Nephron progenitor cell (in vitro differentiated cells): ENCODE measurements at places on chromosomes 3 and 15.

DNA sequence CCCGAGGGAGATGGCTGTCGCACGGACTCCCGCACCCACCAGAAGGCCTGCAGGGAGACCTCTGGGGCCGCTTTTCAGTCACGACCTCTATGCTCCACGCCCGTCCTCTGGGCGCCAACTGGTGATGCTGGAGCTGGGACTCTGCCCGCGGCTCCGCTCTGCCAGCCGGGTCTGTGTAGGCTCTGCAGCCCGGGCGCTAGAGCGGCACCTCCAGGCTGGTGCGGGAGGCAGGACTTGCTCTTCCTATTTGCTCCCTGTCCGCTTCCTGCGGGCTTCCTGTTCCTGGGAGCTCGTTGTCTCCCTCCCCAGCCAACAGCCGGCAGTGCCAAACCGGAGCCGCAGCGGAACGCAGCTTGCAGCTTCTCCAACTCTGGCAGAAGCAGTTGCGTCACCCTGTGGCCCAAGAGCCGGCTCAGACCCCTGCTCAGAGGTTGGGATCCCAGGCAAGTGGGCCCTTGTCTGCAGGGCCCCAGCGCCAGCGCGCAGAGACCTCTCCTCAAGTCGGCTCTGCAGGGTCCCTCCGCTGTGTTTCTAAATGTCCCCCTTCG is 285.9 kb downstream of the XXYLT1 start:
- H3K27ac ChIP-seq: no peak overlapping the region
- peaks cover 24% of the 10 kb centered on the region for H3K27me3 ChIP-seq
- peak overlapping the region; percentile 28 for H3K4me3 ChIP-seq
- peak; percentile 63 for DNase-seq
- H3K36me3 ChIP-seq: no peaks in the 10 kb centered on the region

GRCh38 chr3:196563721-196564225 is 4.6 kb downstream of the WDR53 start:
- no peak overlapping the region for H3K27ac ChIP-seq
- no peak for DNase-seq
- H3K4me3 ChIP-seq: no peak overlapping the region

- H3K36me3 ChIP-seq: peaks cover 6% of the 10 kb centered on the region
- peaks cover 87% of the 10 kb centered on the region for H3K4me1 ChIP-seq
- H3K27ac ChIP-seq: peak overlapping the region; percentile 47
- H3K4me3 ChIP-seq: no peak overlapping the region
- no peak for DNase-seq
- no peaks in the 10 kb centered on the region for H3K27me3 ChIP-seq
Measured at GRCh38 chr15:74215958-74216357, 13.4 kb upstream of the STRA6 start.

DNA sequence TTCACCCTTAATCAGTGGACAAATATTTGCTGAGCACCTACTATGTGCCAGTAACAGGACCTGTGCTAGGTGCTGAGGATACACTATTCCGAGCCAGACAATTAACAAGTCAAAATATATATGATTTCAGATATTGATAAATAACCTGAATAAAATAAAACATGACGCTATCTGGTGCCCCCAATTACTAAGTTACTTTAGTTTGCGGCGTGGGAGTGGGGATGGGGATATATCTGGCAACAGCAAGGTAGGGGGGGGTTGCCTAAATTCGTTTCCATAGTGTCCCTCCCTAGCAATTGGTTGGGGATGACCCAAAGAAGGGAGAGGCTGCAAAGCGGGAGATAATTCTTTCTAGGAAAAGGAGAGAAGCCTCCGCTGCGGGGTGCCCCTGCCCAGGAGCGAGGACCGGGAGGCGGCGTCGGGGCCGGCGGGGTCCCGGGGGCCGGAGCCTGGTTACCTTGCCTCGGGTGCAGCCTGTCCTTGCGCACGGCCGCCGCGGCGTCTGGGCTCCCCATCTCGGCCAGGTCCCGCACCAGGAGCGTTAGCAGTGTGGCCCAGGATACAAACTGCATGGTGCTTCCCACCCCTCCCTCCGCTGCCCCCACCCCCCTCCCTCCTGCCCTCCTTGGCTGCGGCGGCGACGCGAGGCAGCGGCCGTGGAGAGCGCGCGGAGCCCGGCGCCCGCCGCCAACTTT is 567 bp downstream of the ADAMTS9 start:
- peaks cover 18% of the 10 kb centered on the region for H3K36me3 ChIP-seq
- no peak for DNase-seq
- peaks cover 21% of the 10 kb centered on the region for H3K27me3 ChIP-seq

GRCh38 chr15:58918239-58918638 is 15.2 kb downstream of the SLTM start:
- H3K27ac ChIP-seq: peak overlapping the region; percentile 93
- no peaks in the 10 kb centered on the region for H3K27me3 ChIP-seq
- no peak overlapping the region for H3K4me3 ChIP-seq
- no peak for DNase-seq

GRCh38 chr15:59976480-59977271 is 27.4 kb upstream of the FOXB1 start:
- no peaks in the 10 kb centered on the region for H3K4me1 ChIP-seq
- no peaks in the 10 kb centered on the region for H3K27me3 ChIP-seq
- peaks cover 4% of the 10 kb centered on the region for H3K36me3 ChIP-seq
- DNase-seq: no peak
- peak overlapping the region; percentile 10 for H3K27ac ChIP-seq
- no peak overlapping the region for H3K4me3 ChIP-seq

DNA sequence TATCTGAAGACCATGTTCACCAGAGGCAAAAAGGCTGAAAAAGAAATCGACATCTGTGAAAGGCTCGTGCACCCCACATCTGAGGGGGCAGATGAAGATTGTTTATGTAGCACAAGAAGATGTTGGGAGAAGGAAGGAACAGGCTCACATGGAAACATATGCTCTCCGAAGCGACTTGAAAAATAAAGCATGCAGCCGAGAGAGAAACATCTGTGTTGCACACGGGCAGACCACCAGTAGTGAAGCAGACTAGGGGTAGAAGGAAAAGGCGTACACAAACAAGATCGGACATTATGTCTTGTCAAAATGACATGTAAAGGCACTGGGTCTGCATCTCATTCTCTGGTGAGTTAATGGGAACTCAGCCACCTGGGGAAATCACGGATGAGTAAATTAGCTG is 356.5 kb downstream of the ZIC4 start:
- no peak for DNase-seq
- peaks cover 11% of the 10 kb centered on the region for H3K4me1 ChIP-seq
- H3K27me3 ChIP-seq: no peaks in the 10 kb centered on the region
- no peaks in the 10 kb centered on the region for H3K36me3 ChIP-seq
- no peak overlapping the region for H3K4me3 ChIP-seq
- H3K27ac ChIP-seq: peak overlapping the region; percentile 53

GRCh38 chr3:178513546-178514380 is 22.5 kb upstream of the KCNMB2 start:
- no peaks in the 10 kb centered on the region for H3K36me3 ChIP-seq
- H3K4me3 ChIP-seq: no peak overlapping the region
- peaks cover 20% of the 10 kb centered on the region for H3K4me1 ChIP-seq
- peak overlapping the region; percentile 49 for H3K27ac ChIP-seq
- no peak for DNase-seq
- peaks cover 3% of the 10 kb centered on the region for H3K27me3 ChIP-seq

DNA sequence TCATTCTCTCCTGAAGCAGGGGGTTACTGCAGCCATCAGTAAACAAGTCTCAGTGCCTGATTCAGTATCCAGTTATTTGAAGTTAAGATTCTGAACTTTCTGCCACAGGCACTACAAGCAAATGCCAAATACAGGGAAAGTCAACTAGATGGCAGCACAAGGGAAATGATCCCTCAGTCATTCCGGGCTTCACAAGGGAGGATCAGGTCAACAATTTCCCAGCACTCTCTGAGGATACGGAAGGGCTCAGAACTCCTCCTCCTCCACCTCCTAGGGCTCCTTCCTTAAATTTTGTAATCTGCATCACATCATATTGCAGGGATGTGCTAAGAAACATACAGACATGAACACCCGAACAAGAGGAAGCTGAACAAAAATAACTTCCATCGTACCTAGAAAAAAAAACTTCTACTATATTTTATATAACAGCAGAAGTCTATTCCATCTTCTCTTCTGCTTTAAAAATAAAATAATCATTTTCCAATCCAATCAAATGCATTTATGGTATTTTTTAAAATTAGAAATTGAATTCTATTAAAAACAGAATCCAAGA is 187.1 kb downstream of the FMN1 start:
- no peak for DNase-seq
- peaks cover 23% of the 10 kb centered on the region for H3K4me1 ChIP-seq
- no peaks in the 10 kb centered on the region for H3K27me3 ChIP-seq
- peaks cover 23% of the 10 kb centered on the region for H3K36me3 ChIP-seq
- no peak overlapping the region for H3K27ac ChIP-seq

GRCh38 chr3:83946554-83946953 is 1012.2 kb upstream of the CADM2 start:
- no peak overlapping the region for H3K27ac ChIP-seq
- no peak overlapping the region for H3K4me3 ChIP-seq
- H3K27me3 ChIP-seq: peaks cover 2% of the 10 kb centered on the region
- H3K36me3 ChIP-seq: no peaks in the 10 kb centered on the region
- no peaks in the 10 kb centered on the region for H3K4me1 ChIP-seq
- no peak for DNase-seq

DNA sequence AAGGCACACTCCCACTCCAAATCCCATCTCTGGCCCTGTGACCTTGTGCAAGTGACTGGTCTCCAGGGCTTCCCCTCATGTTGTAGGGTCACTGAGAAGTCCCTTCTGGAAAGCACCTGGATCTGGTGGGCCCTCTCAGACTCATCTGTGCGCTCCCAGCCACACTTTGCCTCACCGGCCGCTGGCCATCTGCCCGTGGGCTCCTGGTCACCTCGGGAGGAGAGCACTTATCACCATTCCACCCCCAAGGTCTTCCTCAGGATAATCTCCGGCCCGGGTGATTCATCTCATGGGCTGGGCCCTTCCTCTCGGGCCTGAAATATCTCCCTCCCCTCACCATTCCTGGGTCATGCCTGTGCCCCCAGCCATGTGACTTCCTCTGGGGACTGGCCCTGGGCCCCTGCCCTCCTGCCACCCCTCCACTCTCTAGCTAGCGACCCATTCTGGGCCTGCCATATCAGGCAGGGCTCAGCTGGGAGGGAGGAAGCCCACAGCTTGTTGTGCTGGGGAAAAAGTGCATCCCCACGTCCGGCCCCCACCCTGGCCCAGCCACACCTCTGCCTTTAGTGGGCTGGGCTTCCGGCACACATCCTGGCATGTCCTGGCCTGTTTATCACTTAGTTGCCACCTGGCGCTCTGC is 10.6 kb upstream of the WNT7A start:
- H3K36me3 ChIP-seq: no peaks in the 10 kb centered on the region
- no peak overlapping the region for H3K27ac ChIP-seq
- DNase-seq: no peak
- H3K4me3 ChIP-seq: no peak overlapping the region

DNA sequence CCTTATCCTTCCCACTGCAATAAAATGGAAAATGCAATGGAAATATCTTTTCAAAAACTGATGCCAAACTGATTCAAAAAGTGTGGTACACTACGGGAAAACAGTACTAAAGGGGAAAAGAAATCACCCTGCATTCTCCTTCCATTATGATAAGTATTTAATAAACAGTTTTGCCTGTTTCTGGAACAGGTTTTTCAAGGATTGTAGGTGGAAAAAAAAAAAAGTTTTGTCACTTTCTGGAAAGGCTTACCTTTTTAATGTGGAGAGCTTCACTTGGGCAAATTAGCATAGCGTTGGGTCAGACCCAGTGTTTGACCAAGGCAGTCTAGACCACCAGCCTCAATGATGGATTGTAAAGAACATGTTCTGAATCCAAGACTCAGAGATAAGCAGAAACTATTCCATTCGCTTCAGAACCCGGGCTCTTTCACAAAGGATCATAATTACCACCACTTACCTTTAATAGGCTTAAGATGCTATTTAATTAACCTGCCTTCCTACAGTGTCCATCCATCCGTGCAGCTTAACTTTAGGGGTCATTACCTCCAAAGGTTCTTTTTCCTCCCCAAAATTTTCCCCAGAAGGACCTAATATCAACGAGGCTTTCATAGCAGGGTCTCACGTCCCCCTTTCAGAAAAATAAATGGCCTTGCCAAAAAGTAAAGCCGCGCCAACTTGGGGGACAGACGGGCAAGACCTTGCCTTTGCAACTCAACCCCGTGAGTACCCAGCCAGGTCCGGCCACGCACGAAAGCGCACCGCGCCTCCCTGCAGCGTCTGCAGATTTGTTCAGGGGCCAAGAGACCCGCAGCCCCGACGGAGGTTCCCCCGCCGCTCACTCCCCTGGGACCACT is 1.0 kb downstream of the DCBLD2 start:
- DNase-seq: peak; percentile 68
- H3K36me3 ChIP-seq: peaks cover 18% of the 10 kb centered on the region
- peaks cover 41% of the 10 kb centered on the region for H3K4me1 ChIP-seq
- H3K27me3 ChIP-seq: no peaks in the 10 kb centered on the region
- peak overlapping the region; percentile 88 for H3K27ac ChIP-seq

GRCh38 chr3:107629566-107629965 is 106.8 kb downstream of the BBX start:
- H3K27ac ChIP-seq: no peak overlapping the region
- H3K27me3 ChIP-seq: no peaks in the 10 kb centered on the region
- no peak overlapping the region for H3K4me3 ChIP-seq
- no peaks in the 10 kb centered on the region for H3K36me3 ChIP-seq
- peaks cover 43% of the 10 kb centered on the region for H3K4me1 ChIP-seq
- DNase-seq: no peak

DNA sequence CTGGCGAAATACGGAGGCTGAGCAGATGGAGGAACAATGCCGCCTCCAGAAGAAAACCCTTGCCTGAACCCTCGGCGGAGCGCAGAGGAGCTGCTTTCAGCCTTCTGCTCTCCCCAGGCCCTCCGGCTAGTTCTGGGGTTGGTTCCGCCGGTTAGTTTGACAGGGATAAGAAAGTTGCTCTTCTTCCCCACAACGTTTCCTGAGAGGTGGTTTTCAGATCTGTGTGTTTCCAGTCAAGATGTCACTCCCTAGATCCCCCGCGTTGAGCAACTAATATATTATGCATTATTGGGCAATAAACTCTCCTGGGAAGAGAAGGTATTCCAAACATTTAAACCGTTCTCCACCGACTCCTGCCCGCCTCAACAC is 551 bp downstream of the NLGN1 start:
- H3K27ac ChIP-seq: peak overlapping the region; percentile 68
- no peaks in the 10 kb centered on the region for H3K36me3 ChIP-seq
- peaks cover 23% of the 10 kb centered on the region for H3K27me3 ChIP-seq

DNA sequence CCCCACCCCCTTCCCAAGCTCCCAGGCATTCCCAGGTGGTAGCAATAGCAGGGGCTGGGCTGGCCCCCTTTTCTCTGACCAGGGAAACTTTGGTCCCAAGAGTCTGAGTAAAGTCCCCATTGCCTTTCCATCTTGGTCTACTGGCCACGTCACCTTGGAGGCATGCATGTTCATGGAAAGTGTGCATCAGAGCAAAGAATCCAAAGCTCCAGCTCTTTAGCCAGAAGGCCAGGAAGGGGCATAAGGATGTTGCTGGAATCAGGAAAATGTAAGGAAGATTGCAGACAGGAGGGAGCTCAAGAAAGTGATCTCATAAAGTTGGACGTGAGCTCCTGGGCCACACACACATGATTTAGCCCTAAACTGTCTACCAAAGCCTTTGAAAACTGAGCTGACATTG is 63.6 kb downstream of the KBTBD12 start:
- DNase-seq: no peak
- H3K27ac ChIP-seq: no peak overlapping the region
- peaks cover 40% of the 10 kb centered on the region for H3K27me3 ChIP-seq
- peaks cover 5% of the 10 kb centered on the region for H3K36me3 ChIP-seq

- H3K27me3 ChIP-seq: peaks cover 3% of the 10 kb centered on the region
- no peaks in the 10 kb centered on the region for H3K4me1 ChIP-seq
- H3K36me3 ChIP-seq: no peaks in the 10 kb centered on the region
Measured at GRCh38 chr3:53837331-53837730, 8.9 kb downstream of the CHDH start.
